ENCODE measurements at places on chromosomes 1 and 21. TPM values are rescaled to one million over a fixed set of nuclear protein-coding genes. Genes with fewer than 3 reads are reported as not detected.

GRCh38 chr1:247299723-247300381, 31.8 kb downstream of the ZNF496 start:
- DNase-seq, result no peak

DNA sequence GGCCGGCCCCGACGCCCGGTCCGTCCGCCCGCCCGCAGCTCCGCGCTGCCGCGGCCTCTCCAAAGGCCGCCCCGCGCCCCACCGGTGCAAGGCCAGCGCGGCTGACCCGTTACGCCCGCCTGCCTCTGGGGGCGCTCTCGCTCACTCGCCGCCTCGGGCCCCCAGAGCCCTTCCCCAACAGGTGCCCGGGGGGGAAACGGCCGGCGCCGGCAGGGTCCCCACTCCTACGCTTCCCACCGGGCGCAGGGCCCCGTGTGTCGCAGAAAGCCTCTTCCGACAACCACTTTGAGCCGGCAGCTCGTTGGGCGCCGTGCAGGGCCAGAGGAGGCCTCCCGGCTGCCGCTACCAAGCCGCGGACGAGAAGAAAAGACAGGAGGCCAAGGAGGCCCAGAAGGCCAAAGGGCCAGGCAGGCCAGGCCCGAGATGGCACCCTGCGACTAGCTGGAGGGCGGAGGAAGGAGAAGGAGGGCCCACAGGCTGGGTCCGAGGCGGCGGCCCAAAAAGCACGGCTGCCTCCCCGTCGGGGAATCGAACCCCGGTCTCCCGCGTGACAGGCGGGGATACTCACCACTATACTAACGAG, 64.9 kb upstream of the FCGR2A start:
- DNase-seq, result peak; percentile 58

DNA sequence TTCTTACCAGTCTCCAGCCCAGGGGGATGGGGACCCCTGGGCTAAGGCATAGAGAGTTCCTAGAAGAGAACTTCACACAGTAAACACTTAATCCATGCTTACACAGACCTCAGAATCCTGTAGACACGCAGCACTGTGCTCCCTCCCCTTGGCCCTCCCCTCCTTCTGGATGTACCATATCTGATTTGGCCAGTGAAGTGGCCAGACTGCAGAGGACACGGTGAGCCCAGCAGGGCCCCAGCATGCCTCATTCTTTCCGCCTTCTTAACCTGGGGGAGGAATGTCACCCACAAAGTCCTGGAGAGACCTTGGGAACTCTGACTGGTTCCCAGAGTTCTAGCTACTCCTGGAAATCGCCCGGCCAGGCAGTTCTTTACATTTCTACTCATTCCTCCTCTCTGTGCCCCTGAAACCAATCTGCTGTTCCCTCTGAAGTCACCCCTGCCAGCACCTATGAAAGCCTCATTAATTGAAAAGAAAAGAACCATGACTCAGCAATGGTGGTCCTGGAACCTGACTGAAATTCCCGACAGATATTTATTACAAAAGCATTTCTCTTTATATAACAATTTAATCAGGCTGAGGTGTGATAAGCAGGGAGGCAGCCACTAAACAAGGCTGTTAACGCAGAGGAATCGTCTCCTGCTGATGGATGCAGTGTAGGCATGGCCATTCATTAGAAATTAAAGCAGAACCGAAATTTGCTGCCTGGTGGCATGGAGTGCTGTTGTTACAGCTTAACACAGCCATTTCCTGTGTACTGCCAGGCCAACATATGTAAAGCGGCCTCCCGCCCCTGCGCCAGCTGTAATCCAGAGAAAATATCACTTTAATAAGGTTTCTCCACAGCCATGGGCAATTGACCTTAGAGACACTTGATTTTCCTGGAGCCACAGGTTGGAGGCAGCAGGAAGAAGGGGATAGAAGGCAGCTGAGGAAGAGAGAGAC, 74.6 kb upstream of the KCND3 start:
- no peak for DNase-seq

DNA sequence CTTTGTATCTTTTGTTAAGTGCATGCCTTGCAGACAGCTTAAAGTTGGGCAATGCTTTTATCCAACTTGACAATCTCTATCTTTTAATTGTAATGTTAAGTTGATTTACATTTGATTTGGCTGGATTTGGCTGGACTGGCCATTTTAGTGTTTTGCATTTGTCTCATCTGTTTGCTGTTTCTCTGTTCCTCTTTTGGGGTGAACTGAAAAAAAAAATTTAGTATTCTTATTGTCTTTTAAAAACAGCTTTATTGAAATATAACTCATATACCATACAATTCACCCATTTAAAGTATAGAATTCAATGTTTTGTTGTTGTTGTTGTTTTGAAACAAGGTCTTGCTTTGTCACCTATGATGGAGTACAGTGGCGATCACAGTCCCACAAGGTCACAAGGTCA, 34.4 kb downstream of the DIPK1A start:
- no peak for DNase-seq

GRCh38 chr1:91844862-91845528, 41.0 kb downstream of the TGFBR3 start:
- DNase-seq, result no peak

GRCh38 chr1:33336580-33336979, 15.7 kb upstream of the A3GALT2 start:
- DNase-seq, result peak; percentile 38

DNA sequence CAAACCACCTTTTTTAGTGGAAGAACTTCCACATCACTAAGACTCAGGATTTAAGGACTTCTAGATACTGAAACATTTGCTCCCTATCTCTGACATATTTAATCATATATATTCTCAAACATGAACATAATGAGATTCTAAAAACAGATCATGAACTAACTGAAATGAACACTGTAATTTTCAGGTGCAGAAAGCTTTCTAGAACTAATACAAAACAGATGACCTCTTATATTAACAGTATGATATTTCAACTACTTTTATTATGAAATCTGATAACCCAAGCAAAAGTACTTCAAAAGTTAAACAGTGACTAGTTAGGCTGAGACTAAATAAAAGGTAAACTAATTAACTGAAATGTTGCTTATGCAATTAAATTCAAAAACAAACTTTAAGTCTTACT, 157.5 kb downstream of the COP1 start:
- no peak for DNase-seq

DNA sequence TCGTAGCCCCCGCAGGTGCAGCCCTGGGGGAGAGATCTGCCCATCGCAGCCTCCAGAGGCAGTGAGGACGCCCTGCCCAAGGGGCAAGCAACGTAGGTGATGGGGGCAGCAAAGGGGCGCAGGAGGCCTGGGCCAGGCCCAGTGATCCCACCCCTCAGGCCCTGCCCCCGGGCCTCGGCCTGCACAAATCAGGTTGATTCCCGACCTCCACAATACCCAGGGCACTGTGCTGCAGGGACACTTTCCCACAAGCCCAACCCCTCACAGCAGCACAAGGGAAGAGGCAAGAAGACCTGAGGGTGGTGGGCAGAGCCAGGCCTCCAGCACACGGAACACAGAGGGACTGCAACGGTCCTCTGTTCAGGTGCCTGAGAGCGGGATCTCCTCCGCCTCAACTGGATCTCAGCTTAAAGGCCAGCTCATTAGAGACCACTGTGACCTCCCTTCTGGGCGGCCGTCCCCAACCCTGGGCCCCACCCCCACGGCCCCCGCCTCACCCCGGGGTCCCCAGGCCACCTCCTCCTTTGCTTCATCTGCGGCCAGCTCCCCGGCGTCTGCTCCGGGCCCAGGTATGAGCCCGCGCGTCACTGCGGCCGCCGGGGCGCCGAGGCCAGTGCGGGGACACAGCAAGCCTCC, 812 bp upstream of the ARF1 start:
- peak; percentile 63 for DNase-seq

DNA sequence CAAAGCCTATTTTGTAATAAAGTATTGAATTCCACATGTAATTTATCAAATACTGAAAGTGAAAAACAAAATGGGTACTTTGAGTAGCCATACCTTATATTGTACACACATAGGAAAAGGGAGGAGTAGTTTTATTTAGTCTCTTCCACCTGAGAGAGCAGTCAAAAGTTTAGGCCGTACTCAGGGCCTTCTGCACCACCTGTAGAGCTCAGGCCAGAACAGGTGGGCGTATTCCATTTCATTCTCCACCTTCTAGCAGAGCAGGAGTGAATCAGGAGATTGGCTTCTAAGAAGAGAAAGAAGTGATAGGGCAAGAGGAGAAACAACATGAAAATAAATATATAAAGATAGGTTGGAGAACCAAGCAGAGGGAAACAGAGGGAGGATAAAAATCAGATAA, 44.0 kb downstream of the TRAF5 start:
- no peak for DNase-seq

DNA sequence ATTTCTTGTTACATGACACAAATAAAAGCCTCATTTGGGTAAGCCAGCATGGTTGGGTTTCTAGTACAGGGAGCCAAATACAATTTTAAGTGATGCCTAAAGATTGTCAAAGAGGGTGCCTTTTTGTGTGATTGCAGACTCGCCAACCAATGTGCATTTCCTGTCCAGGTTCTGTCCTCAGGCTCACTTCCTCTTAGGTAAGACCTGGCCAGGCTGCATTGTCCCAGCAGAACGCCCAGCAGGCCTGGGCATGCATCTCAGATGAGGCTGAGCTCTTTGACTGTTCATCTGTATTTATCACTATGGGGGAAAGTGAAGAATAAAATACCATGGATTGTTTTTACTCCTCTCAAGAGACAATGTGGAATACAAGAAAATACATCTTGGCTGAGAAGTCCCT, 49.7 kb downstream of the KCNC4 start:
- DNase-seq, result no peak

DNA sequence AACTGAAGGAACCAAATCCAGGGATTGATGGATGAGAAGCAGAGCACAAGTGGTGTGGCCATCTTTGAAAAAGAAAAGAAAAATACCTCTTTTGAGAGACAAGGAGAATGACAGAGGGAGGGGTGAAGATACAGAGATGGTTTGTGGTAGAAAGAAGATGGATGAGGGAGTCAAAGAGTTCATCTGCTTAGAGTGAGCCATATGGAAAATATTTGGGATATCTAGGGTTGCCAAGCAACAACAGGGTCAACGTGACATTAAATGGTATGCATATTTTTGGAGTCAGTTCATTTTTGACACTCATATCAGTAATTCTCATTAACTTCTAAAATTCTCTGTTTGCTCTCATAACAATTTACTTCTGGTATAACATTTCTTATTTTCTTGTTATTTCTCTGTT, 50.7 kb downstream of the MACF1 start:
- DNase-seq, result no peak

GRCh38 chr1:228477263-228477662, 9.9 kb upstream of the RNF187 start:
- no peak for DNase-seq

GRCh38 chr1:83709662-83710061, 289.3 kb downstream of the TTLL7 start:
- no peak for DNase-seq

DNA sequence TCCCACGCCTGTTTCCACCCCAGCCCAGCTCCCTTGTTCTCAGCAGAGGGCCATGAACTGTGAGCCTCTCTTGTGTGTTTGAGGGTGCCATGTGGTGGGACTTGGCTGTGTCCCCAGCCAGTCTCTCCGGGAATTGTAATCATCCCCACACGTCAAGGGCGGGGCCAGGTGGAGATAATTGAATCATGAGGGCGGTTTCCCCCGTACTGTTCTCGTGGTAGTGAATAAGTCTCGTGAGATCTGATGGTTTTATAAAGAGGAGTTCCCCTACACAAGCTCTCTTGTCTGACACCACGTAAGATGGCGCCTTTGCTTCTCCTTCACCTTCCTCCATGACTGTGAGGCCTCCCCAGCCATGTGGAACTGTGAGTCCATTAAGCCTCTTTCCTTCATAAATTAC, 57.2 kb upstream of the COL6A2 start:
- DNase-seq, result no peak

GRCh38 chr1:168488138-168488537, 55.7 kb downstream of the XCL2 start:
- DNase-seq, result no peak

The CAMK2N1 gene
- total RNA-seq, result 24.7 TPM

The APP gene
- 201 TPM for total RNA-seq

The PLA2G4A gene
- total RNA-seq, result 0.12 TPM

The KCNN3 gene
- total RNA-seq, result 0.31 TPM

The C2CD4D gene
- total RNA-seq, result not detected

The EXTL1 gene
- not detected for total RNA-seq

The FCGR3B gene
- total RNA-seq, result 3.0 TPM

Data from right lobe of liver (tissue), 6 donors.